Suppressor macrophage (primary cell): ENCODE measurements at places on chromosomes 4 and X.

DNA sequence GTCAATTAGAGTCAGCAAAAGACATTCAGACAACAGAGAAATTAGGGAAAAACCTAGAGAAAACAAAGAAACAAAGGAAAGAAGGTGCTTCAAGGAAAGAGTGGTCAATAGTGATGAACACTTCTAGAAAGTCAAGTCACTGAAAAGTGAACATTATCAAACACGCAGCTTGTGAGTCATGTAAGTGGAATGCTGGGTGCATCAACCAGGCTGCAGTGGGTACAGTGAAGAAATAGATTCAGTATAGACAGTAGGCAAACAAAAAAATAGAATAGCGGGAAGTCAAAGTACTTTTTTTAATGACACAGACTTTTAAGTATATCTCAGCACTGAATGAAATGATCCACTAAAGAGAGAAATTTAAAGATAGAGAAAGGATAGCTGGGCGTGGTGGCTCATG lies 245.8 kb downstream of the ARHGAP24 start:
- no peak for DNase-seq

DNA sequence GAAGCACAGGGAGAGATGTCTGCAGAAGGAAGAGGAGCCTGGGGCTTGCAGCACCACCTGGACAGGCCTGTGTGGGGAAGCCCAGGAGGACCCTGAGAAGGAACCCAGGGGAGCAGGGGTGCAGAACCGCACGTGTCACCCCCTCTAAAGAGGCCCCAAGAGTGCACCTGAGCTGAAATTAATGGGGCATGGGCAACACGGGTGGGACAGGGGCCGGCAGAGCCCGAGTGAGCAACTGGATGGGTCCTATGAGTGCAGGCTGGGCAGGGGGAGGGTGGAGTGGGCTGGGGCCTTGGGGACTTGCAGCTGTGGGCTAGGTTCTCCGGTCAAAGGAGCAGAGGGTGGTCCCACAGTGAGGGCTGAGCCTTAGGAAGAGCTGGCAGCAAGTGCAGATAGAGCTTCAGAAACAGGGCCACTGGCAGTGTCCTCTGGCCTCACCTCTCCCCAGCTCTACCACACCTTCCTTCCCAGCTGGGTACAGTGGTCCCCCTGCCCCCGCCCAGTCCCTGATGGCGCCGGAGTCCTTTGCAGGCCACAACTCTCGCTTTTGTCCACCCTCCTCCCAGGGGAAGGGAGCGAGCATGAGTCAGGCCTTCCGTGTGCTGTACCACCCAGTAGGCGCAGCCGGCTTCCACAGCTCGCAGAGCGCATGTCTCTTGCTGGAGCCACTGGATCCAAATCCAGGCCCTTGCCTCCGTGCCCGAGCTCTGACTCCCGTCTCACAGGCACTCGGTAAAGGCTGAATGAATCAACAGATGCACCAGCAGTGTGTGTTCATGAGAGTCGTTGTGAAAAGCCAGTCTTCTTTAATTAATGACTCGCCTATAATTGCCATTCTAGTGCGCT lies 131.6 kb downstream of the HMX1 start:
- no peak for DNase-seq

DNA sequence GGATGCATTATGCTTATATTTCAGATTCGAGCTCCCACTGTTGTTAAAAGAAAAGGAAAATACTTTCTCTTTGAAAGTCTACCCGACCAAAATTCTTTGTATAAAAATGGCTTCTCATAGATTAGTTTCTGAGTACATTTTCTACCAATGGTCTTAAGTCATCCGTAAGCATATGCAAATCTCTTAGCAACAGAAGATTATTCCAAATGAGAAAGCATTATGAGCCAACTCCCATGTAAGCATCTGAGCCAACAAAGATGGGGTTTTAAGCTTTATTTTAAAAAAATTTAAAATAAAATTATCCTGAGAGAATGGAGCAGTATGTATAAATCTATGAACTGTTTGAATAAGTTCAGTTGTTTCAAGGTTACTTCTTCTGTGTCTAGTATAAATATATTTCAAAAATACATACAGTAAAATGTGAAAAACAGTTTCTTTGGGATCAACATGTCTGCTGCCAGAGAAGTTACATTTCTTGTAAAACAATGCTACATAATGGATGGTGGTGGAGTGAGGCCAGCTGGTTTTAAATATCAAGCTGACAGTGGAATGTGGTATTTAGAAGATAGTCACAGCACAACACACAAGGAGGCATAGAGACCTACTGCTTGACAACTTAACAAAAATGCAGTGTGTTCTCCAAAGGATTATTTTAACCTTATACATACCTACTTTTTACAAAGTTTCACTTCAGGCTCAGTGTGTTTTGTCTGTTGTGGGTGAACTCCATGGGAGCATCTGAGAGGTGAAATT lies 199.5 kb upstream of the DIPK2B start:
- DNase-seq: no peak

DNA sequence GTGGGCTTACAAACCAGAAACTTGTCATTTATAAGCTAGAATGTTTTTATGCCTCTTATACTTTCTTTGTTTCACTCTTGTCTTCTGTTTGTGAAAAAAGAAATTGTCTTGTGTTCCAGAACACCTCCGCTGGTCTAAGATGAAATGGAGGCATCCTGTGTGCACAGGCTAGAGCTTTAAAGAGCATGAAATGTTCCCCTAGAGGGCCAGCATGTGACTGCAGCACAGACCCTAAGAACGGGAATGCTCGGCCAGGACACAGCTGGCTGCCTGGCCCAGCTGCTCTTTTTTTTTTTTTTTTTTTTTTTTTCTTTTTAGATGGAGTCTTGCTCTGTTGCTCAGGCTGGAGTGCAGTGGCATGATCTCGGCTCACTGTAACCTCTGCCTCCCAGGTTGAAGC lies 33.6 kb downstream of the SETD7 start:
- no peak for DNase-seq

- no peak for DNase-seq
Measured at GRCh38 chr4:7813674-7814073, 126.0 kb downstream of the AFAP1 start.

DNA sequence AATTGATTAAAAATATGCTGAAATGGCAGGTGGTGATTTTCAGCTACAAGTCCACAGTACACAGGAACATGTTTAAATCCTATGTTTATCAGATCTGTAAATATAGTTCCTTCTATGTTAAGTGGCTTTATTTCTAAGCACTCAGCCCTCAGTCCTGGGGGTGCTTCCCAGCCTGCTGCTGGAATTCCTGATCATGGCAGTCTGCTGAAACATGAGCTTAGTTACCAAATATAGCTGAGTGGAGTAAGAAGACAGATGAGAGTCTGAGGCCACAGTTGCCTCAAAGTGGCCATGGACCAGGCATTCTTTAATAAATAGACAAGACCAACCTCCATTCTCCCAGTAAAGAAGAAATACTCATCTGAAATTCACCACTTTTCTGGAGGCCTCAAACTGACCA lies 17.1 kb upstream of the DDX60 start:
- no peak for DNase-seq

DNA sequence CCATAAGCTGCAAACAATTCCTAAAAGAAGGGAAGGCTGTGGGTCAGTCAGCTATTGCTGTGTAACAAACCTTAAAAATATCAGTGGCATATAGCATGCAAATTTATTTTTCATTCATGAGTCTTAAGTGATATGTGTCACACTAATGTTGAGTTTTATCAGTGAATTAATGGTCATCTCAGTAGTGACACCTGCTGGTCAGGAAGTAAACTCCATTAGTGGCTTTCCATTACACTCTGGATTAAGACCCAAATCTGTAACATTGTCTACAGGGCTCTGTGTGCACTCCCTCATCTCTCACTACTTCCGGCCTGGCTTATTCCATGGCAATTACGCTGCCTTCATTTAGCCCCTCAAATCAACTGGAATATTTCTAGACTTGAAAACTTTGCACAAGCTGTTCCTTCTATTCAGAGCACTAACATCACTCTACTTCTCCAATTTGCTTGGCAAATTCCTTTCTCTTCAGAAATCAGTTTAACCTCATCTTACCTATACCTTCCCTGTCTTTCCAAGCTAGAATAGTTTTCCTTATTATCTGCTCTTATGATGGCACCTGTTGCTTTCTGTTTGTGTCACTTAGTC lies 217.3 kb upstream of the TAPT1 start:
- peak; percentile 42 for DNase-seq

DNA sequence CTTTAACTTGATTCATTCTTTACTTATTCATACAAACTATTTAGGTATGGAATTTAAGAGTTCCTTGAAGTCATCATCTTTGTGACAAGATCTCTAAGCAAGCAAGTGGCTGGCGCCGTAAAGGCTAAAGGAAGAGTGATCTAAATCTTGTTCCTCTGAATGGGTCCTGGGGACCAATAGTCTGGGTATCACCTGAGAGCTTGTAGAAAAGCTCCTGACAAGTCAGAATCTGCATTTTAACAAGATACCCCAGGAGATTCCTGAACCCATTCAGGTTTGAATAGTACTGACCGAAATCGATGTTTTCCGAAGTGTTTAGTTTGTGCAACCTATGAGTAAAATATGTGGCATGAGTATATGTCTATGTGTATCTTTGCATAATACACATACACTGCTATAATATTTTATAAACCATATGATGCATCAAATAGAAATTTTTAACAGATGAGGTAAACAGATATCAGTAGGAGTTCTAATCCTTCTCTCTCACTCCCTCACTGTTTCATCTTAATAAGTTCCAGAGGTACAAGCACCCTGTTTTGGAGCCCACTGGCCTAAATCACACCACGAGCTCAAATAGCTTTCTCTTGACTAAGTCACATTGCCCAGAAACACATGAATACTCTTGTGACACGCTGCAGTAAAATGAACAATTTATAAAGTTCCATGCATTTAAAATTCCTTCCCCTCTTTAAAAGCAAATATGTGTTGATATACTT lies 170.0 kb downstream of the RELL1 start:
- DNase-seq: no peak

GRCh38 chr4:575281-576141 lies 584 bp downstream of the TMEM271 start:
- peak; percentile 29 for DNase-seq

DNA sequence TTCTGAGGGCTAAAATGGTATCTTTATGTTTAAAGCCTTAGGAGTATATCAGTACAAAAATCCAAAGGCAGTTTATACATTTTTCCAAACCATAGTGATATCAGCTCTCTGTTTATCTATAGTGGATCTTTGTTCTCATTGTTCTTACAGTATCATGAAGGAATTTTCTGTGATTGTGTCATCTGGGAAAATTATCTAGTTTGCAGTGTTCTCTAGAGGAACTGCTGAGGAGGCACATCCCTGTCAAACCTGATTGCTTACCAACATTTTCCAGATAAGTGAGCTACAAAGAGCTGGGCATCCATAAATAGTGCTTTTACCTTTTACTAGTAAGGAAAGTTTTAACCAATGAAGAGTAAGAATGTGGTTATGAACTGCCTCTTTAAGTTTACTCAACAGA lies 44.9 kb upstream of the SLC25A31 start:
- DNase-seq: no peak

GRCh38 chrX:148381603-148382002 lies 118.8 kb upstream of the AFF2 start:
- peak; percentile 6 for DNase-seq

- DNase-seq: no peak
Measured at GRCh38 chrX:53377464-53377863, 45.0 kb downstream of the SMC1A start.
